ENCODE measurements at places on chromosomes 16 and 17.

GRCh38 chr17:66260275-66260674 lies 31.1 kb upstream of the APOH start:
- no peak for DNase-seq

DNA sequence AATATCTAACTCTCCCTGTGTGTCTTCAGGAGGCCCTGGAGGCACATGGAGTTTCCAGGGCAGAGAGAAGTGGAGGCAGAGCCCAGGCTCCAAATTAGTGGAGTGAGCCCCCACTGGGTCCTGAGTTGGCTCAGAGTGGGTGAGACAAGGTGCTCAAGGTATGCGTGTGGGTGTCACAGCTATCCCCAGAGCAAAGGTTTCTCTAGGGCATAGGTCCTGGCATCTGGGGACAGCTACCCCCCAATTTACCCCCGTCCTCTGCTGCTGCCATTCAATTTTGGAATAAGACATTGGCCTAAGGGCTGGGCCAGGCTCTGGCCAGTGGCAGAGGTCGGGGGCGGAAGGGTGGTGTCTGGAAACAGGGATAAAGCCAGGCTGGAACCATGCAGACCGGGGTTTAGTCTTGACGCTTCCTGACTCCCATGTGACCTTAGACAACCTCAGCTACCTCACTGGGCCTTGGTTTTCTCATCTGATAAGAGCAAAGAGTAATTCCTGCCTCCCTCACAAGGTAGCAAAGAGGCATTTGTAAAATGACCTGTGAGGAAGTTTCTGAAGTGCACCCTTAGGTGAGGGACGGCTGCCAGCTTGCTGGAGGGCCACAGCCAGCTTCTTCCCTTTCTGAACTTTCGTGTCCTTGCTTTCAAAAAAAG lies 78.2 kb upstream of the TMEM97 start:
- no peak for DNase-seq

DNA sequence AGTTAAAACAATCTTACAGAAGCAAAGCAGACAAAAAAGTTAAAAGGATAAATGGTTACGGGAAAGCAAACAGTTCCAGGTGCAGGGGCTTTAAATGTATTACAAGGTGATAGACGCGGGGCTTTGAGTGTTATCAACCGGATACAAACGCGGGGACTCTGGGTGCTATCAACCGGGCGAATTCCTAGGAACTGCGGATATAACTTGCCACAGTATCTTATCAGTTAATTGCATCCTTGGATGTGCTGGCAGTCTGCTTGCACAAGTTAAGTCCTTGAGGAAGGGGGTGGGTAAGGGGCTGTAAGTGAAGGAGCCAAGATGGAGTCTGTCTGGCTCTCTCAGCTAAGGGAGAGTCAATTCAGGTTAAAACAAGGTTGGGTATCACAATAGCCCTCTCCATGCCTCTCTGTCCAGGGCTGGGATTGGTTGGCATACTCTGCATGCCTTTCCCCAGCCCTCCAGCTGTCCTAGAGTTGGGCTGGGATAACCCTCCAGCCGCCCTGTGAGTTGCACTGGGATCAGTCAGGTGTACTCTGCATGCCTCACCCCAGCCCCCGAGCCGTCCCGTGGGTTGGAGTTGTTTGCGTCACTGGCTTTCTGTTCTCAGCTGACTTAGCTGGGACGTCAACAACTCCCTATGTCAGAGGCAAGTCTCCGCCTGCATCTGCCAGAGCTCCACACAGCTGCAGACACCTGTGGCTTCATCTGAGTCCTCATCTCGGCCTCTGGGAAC lies 40.9 kb downstream of the TMEM235 start:
- DNase-seq = peak; percentile 67

GRCh38 chr16:25108054-25108453 lies 3.5 kb upstream of the LCMT1 start:
- DNase-seq = peak; percentile 17

GRCh38 chr16:59459806-59460205 lies 725.7 kb upstream of the GOT2 start:
- DNase-seq = no peak

DNA sequence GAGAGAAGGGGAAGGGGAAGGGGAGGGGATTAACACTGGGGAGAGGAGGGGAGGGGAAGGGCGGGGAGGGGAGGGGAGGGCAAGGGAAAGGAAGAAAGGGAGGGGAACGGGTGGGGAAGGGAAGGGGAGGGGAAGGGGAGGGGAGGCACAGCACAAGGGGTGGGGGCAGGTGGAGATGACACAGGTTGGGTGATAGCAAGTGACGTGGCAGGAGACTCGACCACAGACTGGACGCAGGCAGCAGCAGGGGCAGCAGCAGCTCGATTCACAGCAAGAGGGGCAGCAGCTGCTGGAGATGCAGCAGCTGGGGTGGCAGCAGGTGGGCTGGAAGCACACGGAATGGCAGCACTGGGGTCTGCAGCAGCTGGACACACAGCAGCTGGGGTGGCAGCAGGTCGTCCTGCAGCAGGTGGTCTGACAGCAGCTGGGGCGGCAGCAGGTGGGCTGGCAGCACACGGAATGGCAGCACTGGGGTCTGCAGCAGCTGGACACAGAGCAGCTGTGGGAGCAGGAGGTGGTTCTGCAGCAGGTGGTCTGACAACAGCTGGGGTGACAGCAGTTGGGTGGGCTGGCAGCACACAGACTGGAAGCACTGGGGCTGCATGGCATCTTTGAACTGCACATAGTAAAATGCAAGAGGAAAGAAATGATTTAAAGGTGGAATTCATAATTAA lies at the start of gene KRTAP4-16:
Gene KRTAP4-16, minus strand, starts transcription at position 624 of the 674 bp plus-strand sequence. Its CDS starts 0 bp downstream, at position 624.
- DNase-seq = no peak

DNA sequence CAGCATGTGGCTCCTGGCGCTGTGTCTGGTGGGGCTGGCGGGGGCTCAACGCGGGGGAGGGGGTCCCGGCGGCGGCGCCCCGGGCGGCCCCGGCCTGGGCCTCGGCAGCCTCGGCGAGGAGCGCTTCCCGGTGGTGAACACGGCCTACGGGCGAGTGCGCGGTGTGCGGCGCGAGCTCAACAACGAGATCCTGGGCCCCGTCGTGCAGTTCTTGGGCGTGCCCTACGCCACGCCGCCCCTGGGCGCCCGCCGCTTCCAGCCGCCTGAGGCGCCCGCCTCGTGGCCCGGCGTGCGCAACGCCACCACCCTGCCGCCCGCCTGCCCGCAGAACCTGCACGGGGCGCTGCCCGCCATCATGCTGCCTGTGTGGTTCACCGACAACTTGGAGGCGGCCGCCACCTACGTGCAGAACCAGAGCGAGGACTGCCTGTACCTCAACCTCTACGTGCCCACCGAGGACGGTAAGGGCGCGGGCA lies 645 bp downstream of the NLGN2 start:
- DNase-seq = peak; percentile 9

DNA sequence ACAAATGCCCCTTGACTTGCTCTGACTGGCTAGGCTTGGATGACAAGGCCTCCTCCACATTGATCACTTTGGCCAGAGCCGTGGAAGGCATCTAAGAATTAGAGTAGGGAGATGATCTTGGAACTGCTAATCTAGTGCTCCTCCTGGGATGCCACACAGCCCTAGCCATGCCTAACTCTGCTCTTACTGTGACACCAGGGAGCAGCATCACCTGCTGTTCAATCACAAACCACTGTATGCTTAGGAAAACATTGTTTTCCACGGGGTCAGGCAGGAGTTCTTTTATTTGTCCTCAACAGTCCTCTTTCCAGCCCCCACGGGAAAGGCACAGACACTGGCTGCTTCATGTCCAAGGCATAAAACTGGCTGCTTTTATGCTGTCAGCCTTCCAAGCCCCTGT lies 46.3 kb downstream of the C16orf78 start:
- no peak for DNase-seq

DNA sequence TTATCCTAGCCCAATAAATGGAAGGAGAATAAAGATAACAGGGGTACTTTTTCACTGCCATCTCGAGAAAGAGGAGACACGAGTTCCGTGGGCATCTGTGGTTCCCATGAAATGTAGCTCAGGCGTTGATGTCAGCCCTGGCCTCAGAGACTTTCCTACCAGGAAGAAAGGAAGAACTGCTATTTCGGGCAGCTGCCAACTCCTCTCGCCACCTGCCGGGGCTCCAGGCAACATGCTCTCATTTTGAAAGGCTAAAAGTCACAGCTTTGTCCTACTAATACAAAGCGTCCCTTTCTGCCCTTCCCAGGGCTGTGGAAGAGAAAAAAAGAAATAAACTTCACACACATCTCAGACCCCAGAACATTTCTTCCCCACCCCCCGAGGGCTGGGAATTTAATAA lies 65.8 kb downstream of the DHRS7C start:
- no peak for DNase-seq

Measured in stimulated activated naive CD4-positive, alpha-beta T cell (primary cell).